ENCODE measurements at places on chromosomes 2 and 18.

GRCh38 chr18:61855449-61856378 lies 37.1 kb downstream of the RNF152 start:
- DNase-seq: no peak

DNA sequence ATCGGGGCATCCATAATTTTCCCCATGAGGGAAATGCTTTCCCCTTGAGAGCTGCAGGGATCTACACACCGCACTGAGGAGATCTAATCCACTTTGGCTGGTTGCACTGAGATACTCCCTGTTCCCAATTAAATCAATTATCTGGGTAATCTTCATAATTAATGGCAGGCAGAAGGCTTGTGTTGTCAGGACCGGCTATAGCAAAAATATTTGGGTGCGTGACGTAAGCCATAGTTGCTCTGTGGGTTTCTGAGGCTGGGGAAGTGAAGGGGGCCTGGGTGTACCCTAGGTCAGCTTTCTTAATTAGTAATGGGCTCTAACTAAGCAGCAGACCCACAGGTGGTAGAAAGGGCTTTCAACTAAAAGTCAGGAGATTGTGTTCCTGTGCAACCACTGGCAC lies 62.8 kb upstream of the UPP2 start:
- no peak for DNase-seq

DNA sequence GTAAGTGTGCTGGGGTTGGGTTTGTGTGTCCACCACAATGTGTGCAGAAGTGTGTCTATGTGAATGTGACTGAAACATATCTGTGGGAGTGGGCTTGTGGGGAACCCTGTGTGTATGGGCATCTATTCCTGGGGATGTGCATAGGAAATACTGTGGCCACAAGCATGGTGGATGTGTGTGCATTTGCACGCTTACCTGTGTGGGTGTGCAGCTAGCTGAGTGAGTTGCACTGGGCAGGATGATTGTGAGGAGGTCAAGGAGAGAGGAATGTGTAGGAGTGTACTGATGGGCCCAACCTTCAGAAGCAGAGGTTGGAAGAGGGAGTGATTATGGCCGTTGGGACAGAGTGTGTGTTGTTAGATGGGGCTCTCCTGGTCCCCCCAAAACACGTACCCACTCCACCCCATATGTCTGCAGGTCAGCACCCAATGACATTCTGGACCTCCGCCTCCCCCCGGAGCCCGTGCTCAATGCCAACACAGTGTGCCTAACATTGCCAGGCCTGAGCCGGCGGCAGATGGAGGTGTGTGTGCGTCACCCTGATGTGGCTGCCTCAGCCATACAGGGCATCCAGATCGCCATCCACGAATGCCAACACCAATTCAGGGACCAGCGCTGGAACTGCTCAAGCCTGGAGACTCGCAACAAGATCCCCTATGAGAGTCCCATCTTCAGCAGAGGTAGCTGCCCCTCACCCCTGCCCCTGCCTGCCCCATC lies 1.2 kb downstream of the WNT10A start:
- no peak for DNase-seq

DNA sequence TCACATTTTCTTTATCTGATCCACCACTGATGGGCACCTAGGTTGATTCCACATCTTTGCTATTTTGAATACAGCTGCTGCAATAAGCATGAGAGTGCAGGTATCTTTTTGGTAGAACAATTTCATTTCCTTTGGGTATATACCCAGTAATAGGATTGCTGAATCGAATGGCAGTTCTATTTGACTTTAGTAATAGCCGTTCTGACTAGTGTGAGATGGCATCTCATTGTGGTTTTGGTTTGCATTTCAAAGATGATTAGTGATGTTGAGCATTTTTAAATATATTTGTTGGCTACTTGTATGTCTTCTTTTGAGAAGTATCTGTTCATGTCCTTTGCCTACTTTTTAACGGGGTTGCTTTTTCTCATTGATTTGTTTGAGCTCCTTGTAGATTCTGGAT lies 72.3 kb downstream of the CCDC138 start:
- no peak for DNase-seq

All from stimulated activated CD8-positive, alpha-beta memory T cell treated with anti-CD3 and anti-CD28 coated beads, Interleukin-15, amount 100 ng/mL, for 24 hours (primary cell).